Caco-2 (cell line): ENCODE measurements at places on chromosomes 12 and 14. TPM values are rescaled to one million over a fixed set of nuclear protein-coding genes. Genes with fewer than 3 reads are reported as not detected.

The PAX9 gene
- total RNA-seq, result 6.9 and 7.2 TPM in 2 replicates

- peaks cover 41% of the 10 kb centered on the region for H3K4me1 ChIP-seq
- H3K27ac ChIP-seq, result peak overlapping the region; percentile 60
- no peaks in the 10 kb centered on the region for H3K36me3 ChIP-seq
- no peaks in the 10 kb centered on the region for H3K27me3 ChIP-seq
- DNase-seq, result no peak
- no peak overlapping the region for H3K4me3 ChIP-seq
These were observed 20.4 kb downstream of the ENTPD5 start for GRCh38 chr14:73998726-73999125.

- H3K36me3 ChIP-seq, result no peaks in the 10 kb centered on the region
- H3K4me1 ChIP-seq, result no peaks in the 10 kb centered on the region
- H3K27ac ChIP-seq, result no peak overlapping the region
- DNase-seq, result peak; percentile 57
- H3K4me3 ChIP-seq, result peak overlapping the region; percentile 98
- H3K27me3 ChIP-seq, result no peaks in the 10 kb centered on the region
These were observed 50.6 kb downstream of the LRCOL1 start for GRCh38 chr12:132559652-132560363.

The GPATCH2L gene
- 38.0 and 41.6 TPM in 2 replicates for total RNA-seq

DNA sequence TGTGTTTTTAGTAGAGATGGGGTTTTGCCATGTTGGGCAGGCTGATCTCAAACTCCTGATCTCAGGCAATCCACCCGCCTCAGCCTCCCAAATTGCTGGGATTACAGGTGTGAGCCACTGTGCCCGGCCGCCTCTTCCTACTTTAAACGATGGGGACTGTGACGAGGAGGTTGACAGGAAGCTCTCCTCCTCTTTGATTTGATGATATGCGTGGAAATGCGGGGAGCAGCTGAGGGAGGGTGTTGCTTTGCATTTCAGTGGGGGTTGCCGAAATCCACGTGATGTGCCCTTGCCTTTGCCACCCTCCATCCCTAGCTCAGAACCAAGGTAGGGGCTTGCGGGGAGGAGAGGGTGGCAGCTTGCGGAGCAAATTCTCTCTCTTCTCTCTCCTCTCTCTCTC lies 189.6 kb downstream of the AACS start:
- H3K4me3 ChIP-seq, result no peak overlapping the region
- no peaks in the 10 kb centered on the region for H3K36me3 ChIP-seq
- no peak for DNase-seq
- no peak overlapping the region for H3K27ac ChIP-seq

DNA sequence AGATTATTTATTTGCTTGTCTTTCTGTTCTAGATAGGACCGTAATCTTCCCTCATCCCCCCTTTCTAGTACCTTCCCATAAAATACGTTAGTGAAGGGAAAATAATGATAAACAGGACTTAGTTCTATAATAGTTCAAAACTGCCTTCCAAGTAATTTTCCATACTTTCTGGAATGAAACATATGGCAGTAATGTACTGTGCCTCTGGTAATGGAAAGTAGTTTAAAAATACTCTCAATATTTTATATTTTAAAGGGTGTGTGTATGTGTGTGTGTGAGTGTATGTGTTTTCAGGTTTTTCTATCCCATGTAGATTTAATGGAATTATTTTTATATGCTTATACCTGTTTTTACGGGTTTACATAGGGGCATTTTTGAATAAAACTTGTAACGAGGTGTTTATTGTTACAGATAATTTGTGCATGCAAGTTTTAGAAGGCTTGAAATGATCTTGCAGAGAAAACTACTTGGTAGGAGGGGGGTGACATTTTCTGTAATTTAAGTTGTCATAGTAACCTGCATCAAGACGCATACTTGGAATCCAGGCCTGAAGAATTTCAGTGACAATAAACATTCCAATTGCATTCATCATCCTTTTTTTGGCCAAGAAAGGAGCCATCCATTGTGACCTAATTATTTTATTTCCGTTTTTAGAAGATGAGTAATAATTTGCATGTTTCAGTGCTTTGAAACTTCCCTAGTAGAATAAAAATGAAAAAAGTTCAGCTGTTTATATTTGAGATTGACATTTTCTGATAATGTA lies 38.9 kb downstream of the RASSF8 start:
- H3K36me3 ChIP-seq, result no peaks in the 10 kb centered on the region
- DNase-seq, result no peak
- H3K4me1 ChIP-seq, result peaks cover 15% of the 10 kb centered on the region
- H3K27me3 ChIP-seq, result no peaks in the 10 kb centered on the region

DNA sequence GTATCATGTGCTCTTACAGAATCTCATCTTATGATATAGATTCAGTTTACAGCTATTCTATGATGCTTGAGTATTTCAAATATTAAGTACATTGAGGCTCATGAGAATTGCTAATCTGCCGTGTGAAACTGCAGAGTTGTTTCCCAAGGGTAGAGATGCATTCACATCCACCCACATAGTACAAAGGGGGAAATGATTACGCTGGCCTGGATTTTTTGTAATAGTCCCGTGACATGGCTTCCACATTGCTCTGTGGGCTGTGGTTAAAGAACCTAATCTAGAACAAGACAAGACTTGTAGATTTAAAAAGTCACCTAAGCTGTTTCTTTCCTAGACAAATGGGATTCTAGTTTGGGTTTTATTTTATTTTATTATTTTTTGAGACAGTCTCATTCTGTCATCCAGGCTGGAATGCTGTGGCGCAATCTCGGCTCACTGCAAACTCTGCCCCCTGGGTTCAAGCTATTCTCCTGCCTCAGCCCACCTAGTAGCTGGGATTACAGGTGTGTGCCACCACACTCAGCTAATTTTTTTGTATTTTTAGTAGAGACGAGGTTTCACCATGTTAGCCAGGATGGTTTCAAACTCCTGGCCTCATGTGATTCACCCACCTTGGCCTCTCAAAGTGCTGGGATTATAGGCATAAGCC lies 13.0 kb upstream of the RIOX1 start:
- no peak overlapping the region for H3K4me3 ChIP-seq
- no peak for DNase-seq
- no peaks in the 10 kb centered on the region for H3K36me3 ChIP-seq
- no peak overlapping the region for H3K27ac ChIP-seq
- peaks cover 4% of the 10 kb centered on the region; the same call in 1 of the 2 replicates for H3K4me1 ChIP-seq
- no peaks in the 10 kb centered on the region for H3K27me3 ChIP-seq

The SLC2A13 gene
- 2.5 and 3.0 TPM in 2 replicates for total RNA-seq

GRCh38 chr14:83975841-83976770 lies 1553.8 kb upstream of the FLRT2 start:
- no peak for DNase-seq
- H3K4me3 ChIP-seq, result no peak overlapping the region
- H3K4me1 ChIP-seq, result peaks cover 39% of the 10 kb centered on the region
- H3K27ac ChIP-seq, result no peak overlapping the region
- H3K27me3 ChIP-seq, result no peaks in the 10 kb centered on the region

The ZBTB39 gene
- total RNA-seq, result 12.2 and 12.8 TPM in 2 replicates

The PTPRQ gene
- total RNA-seq, result not detected in 2 replicates

The TAS2R7 gene
- not detected in 2 replicates for total RNA-seq
